ENCODE measurements at places on chromosomes 1 and 21. TPM values are rescaled to one million over a fixed set of nuclear protein-coding genes. Genes with fewer than 3 reads are reported as not detected.

- no peak for DNase-seq
Observed at GRCh38 chr21:45130324-45130774, 56.0 kb downstream of the ADARB1 start.

IL10RB gene
- 7.2 TPM for total RNA-seq

GRCh38 chr1:81232420-81232819, 568.3 kb upstream of the ADGRL2 start:
- DNase-seq, result no peak

GRCh38 chr1:185401019-185401418, 84.0 kb upstream of the IVNS1ABP start:
- DNase-seq, result no peak

Measured in cardiac septum (tissue), 1 donor.